Activated CD4-positive, alpha-beta T cell treated with anti-CD3 and anti-CD28 coated beads, Interleukin-2, amount 50 U/mL, for 48 hours (primary cell): ENCODE measurements at places on chromosomes 1 and 21.
A peak's percentile ranks its signal among the peaks of the same experiment; 100 is the strongest.

GRCh38 chr1:207431508-207431907, 22.6 kb upstream of the CR2 start:
- DNase-seq = no peak

- DNase-seq = no peak
These were observed 41.7 kb downstream of the PTGFRN start for GRCh38 chr1:116951200-116951935.

DNA sequence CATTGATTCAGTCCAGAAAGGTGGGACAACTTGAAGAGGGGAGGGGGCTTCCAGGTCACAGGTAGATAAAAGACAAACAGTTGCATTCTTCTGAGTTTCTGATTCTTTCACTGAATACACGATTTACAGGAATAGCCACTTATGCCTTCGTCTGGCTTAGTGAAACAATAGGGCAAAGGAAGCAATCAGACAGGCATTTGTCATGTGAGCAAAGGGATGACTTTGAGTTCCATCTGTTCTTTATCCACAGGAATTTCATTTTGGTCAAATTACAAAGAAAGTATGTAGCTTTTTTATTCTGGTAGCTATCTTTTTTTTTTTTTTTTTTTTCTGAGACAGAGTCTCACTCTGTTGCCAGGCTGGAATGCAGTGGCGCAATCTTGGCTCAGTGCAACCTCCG, 202.5 kb downstream of the TTLL7 start:
- no peak for DNase-seq

DNA sequence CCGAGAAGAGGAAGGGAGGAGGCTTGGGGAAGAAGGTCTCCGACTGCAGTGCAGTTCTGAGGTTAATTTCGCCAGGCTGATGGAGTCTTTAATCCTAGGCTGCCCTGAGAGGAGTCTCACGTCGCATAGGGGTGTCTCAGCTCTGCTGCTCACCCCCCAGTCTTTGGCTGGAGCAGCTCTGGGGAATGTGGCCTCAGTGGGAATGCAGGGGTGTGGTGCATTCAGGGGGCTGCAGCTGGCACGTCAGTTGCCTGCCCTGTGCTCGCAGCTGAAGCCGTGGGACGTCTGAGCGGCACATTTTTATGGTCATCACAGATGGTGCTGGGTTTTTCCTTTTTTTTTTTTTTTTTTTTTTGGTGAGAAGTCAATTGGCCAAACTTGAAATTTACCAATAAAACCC, 38.2 kb downstream of the ACTN2 start:
- no peak for DNase-seq

- no peak for DNase-seq
These were observed 4.1 kb upstream of the GREM2 start for GRCh38 chr1:240616018-240616417.

GRCh38 chr1:154431586-154432373, 26.6 kb downstream of the IL6R start:
- peak; percentile 69 for DNase-seq

- peak; percentile 70 for DNase-seq
These were observed at the start of gene OLFML3 for GRCh38 chr1:113978863-113979702. Gene OLFML3 (plus strand): TSS chr1:113979474. CDS start chr1:113979517, 43 bp downstream.

GRCh38 chr21:45562402-45562801, 20.2 kb upstream of the SLC19A1 start:
- DNase-seq = no peak

GRCh38 chr1:29703596-29704370, 467.5 kb downstream of the PTPRU start:
- DNase-seq = no peak

GRCh38 chr21:28396421-28396820, 596.3 kb downstream of the LTN1 start:
- no peak for DNase-seq

GRCh38 chr21:28078126-28078525, 914.6 kb downstream of the LTN1 start:
- DNase-seq = no peak

GRCh38 chr21:34770576-34770975, 101.8 kb downstream of the CLIC6 start:
- no peak for DNase-seq

- no peak for DNase-seq
These were observed 24.6 kb downstream of the NKAIN1 start for GRCh38 chr1:31215065-31215570.

DNA sequence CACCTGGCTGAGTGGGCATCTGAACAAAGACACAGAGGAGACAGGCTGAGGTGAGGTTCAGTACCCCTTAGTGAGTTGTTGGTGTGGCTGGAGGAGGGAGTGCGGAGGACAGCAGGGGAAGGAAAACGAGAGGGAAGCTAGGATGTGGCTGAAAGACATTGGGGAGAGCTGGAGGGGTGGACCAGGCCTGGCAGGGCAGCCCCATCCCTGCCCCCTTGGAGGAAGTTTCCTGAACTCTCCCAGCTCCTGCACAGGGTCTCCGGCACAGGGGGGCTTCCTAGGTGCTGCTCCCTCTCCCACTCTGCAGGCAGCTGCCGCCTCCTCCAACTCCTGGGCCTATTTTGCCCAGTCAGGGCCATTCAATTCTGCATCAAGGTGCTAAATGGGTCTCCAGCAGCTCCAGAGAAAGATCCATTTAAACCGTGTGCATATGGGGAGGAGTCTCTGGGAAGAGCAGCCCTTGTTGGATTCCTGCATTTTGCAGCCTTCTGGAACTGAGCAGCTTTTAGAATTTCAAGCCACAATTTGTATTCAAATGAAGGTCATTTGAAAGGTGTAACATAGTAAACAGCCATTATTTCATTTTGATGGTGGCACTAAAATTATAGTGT, 193.9 kb downstream of the CAMTA1 start:
- no peak for DNase-seq

- DNase-seq = no peak
These were observed 59.2 kb downstream of the TAS1R2 start for GRCh38 chr1:18800258-18800657.

DNA sequence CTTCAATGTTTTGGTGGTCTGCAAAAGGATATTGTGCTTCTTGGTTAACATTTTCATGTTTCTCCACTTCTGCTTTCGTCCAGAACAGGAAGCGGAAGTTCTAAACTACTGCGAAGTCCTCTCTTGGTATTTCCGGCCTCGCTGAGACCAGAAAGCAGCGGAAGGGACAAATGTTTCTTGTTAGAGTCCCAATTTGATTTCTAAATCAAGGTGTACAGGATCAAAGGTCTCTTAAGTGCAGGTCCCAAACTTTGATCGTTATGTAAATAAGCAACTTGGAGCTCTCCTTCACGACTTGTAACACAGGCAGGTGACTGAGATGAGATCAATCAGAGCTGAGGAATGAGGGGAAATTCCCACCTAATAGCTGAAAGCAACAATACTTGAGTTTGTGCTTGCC, 40.1 kb upstream of the HMCN1 start:
- DNase-seq = peak; percentile 29

DNA sequence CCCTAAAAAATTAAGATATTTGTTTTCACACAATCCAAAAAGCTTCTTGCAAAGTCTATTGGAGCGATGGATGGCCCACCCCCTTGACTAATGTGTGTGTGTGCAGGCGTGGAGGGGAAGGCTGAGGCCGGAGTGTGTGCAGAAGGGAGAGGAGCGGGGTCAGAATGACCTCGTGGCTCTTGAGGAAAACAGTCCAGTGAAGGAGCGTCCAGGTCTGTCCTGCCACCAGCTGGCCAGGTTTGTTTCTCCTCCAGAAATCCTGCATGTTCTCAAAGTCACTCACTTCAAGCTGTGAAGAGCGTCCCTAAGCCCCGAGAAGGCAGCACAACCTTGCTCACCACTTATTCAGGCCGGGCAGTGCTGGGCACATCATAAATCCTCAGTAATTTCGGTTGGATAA, 69.5 kb upstream of the SSX2IP start:
- no peak for DNase-seq

- no peak for DNase-seq
These were observed 97.3 kb downstream of the GLIS1 start for GRCh38 chr1:53641481-53642214.

GRCh38 chr1:244406337-244406736, 45.4 kb downstream of the ADSS2 start:
- no peak for DNase-seq

DNA sequence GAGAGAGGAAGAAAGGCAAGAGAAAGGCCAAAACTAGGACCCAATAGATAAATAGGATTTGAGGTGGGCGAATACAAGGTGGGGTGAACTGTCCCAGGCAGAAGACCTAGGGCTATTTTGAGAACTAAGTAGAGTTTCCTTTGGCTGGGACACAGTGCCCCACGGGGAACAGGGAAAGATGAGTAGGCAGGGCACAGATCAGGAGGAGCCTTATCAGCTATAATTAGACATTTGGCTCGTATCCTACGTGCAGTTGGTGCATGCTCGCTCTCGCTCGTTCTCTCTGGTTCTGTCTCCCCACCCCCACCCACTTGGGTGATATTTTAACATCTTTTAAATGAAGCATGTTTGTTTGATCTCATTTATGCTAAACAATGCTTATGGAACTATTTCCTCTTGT, 235.0 kb upstream of the JUN start:
- no peak for DNase-seq

- no peak for DNase-seq
These were observed 1.6 kb downstream of the HOOK1 start for GRCh38 chr1:59816318-59816878.

GRCh38 chr21:39559511-39559910, 53.2 kb upstream of the B3GALT5 start:
- no peak for DNase-seq

DNA sequence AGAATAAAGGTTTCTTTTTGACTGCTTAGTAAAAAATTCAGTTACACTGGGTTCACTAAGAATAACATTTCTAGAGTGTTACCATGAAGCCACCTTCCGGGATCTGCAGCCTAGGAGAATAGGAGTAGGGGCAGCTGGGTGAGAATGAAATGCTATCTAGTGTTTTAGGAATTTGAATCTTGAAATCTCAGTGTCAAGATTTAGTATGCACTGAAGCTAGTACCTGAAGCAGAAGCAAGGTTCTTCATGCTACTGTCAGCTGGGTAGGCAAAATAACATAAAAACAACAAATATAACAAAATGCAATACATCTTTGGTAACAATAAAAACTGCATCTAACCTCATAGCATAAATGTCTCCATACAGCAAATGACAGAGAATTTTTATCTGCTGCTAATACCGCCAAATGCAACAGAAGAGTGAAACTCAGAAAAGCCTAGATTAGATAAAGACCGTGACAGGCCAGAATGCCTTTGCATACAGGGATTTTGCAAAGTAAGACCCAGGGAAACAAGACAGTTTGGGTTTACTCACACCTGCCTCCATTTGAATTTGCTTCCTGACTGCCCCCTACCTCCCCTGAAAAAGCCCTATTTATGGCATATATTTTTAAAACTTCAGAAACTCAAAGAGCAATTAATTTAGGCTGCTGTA, 58.2 kb downstream of the GADD45A start:
- no peak for DNase-seq

GRCh38 chr1:21605964-21606705, 63.0 kb downstream of the RAP1GAP start:
- DNase-seq = no peak

- no peak for DNase-seq
These were observed 38.2 kb downstream of the DDX20 start for GRCh38 chr1:111793923-111794322.

GRCh38 chr1:64172458-64172983, 30.9 kb upstream of the UBE2U start:
- DNase-seq = no peak

GRCh38 chr21:33802481-33802880, 113.1 kb downstream of the ATP5PO start:
- DNase-seq = no peak

- DNase-seq = no peak
These were observed 44.2 kb upstream of the POU3F1 start for GRCh38 chr1:38090796-38091195.

- DNase-seq = no peak
These were observed 425 bp upstream of the TADA1 start for GRCh38 chr1:166876540-166876838.

GRCh38 chr1:110012100-110012780, 22.2 kb upstream of the STRIP1 start:
- DNase-seq = no peak

- DNase-seq = no peak
These were observed 61.0 kb downstream of the POFUT2 start for GRCh38 chr21:45226540-45227326.

- DNase-seq = no peak
These were observed 65.4 kb upstream of the PTGS2 start for GRCh38 chr1:186745531-186746146.

DNA sequence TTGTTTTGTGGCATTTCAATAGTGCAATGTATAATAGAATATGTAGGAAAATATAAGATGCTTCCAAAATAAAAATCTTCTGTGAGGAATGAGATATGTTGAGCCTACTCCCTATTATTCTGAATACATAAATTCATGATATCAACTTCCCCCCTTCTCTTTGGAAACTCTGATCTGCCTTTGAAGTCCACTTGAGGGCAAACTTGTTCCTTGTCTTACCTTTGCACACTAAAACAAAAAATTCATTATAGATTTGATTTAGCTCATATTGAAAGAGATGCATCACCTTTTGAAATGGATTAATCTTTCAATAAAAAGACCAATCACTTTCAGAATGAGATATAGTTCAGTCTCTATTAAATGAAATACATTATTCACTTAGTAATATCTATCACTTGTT, 580.7 kb upstream of the ADGRL4 start:
- no peak for DNase-seq

DNA sequence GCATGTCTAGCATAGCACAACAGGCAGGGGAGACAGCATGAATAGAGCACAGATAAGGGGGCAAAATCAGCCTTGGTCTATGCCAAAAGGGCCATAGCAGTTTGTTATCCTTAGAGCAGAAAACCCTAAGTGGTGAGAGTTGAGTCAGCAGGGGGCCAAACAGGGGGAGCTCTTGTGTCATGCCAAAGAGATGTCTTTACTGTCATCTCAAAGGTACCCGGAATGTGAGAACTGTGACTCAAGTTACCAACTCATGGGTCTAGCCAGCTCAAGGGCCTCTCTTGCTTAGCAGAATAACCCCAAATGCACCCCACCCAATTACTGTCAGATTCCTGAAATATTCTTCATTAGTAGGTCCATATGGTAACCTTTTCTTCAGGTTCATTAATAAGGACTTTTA, 45.9 kb upstream of the NRDC start:
- DNase-seq = peak; percentile 43

GRCh38 chr1:168405906-168406549, 125.4 kb downstream of the TBX19 start:
- no peak for DNase-seq

DNA sequence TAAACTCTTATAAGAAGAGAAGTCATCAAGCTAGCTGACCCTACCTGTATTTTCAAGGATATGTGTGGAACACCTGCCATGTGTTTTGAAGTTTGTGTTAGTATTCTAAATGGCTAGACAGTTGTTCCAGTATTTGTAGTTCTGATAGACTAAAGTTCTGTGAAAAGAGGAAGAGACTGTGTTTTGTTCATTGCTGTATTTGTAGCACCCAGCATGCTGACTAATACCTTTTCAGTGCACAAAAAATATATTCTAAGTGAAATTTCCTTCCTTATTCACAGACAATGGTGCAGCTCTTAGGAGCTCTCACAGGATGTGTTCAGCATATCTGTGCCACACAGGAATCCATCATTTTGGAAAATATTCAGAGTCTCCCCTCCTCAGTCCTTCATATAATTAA, 8.2 kb upstream of the METTL18 start:
- no peak for DNase-seq
